SJSA1 (cell line): ENCODE measurements at places on chromosomes 16 and 17.

DNA sequence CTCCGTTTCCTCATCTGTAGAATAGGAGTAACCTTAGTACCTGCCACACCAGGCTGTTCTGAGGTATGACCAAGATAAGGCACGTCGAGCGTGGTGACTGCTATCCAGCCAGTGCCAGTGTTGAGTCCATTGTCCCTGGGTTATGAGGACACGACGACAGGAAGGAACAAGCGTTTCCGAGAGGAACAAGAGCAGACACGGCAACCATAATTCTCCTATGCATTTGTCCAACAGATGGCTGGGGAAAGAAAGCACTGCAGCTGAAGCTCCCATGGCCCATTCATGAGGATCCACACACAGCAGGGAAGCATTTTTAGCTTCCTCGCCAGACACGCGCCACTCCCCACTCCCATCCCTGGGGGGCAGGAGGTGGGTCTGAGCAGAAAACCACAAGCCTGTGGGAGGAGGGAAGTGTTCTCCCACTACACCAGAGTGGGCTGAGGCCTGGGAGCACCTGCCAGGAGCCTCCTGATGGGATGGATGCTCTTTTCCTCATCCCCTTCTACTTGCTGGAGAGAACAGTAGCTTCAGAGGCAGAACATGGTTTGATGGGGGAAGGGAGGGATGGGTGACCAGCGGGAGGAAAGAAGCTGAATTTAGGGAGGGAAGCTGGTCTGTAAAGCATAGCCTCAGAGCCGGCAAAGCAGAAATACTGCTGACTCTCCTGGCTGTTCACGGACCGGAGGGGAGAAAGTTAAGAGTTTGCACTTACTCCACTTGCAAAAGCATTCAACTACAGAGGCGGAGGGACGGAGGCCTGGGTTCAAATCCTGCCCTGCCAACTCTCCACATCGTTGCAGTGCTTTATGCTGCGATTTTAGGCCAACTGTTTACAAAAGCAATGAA, 2.7 kb downstream of the COTL1 start:
- H3K27me3 ChIP-seq: no peaks in the 10 kb centered on the region
- peak overlapping the region; percentile 96 for H3K4me3 ChIP-seq
- no peak for DNase-seq

DNA sequence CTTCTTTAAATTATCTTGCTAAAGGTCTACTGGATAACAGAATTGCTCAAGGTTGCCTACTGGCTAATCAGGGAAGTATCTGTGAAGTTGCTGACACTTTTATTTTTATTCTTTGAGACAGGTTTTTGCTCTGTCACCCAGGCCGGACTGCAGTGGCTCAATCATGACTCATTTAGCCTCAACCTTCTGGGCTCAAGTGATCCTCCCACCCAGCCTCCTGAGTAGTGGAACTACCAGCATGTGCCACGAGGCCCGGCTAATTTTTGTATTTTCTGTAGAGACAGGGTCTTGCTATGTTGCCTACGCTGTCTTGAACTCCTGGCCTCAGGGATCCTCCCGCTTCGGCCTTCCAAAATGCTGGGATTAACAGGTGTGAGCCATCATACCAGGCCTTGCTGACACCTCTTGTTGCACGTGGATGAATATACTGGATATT, 43.1 kb downstream of the GLG1 start:
- H3K36me3 ChIP-seq: 0 out of 2 replicates have a peak, but pooled peaks cover 6% of the 10 kb centered on the region
- H3K27me3 ChIP-seq: no peaks in the 10 kb centered on the region
- DNase-seq: no peak
- no peak overlapping the region for H3K4me3 ChIP-seq
- H3K4me1 ChIP-seq: peaks cover 8% of the 10 kb centered on the region; the same call in 1 of the 2 replicates
- H3K27ac ChIP-seq: no peak overlapping the region

DNA sequence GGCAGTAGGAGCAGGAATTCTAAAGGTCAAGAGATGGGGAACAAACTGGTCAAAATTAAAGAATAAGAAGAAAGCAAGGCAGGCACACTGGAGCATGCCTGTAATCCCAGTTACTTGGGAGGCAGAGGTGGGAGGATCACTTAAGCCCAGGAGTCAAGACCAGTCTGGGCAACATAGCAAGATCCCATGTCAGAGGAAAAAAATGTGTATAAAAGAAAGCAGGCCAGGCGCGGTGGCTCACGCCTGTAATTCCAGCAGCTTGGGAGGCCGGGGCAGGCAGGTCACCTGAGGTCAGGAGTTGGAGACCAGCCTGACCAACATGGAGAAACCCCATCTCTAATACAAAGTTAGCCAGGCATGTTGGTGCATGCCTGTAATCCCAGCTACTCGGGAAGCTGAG, 43.9 kb downstream of the ZNF207 start:
- no peaks in the 10 kb centered on the region for H3K4me1 ChIP-seq
- no peaks in the 10 kb centered on the region for H3K27me3 ChIP-seq
- H3K36me3 ChIP-seq: no peaks in the 10 kb centered on the region
- no peak overlapping the region for H3K4me3 ChIP-seq
- no peak for DNase-seq

- peak overlapping the region; percentile 11; the same call in 1 of the 2 replicates for H3K27ac ChIP-seq
- no peaks in the 10 kb centered on the region for H3K27me3 ChIP-seq
- H3K4me1 ChIP-seq: peaks cover 56% of the 10 kb centered on the region
Measured at GRCh38 chr17:57869617-57870282, 19.9 kb upstream of the MRPS23 start.

- no peak overlapping the region for H3K27ac ChIP-seq
- H3K36me3 ChIP-seq: no peaks in the 10 kb centered on the region
- H3K4me1 ChIP-seq: peaks cover 5% of the 10 kb centered on the region; the same call in 1 of the 2 replicates
- no peak overlapping the region for H3K4me3 ChIP-seq
- no peaks in the 10 kb centered on the region for H3K27me3 ChIP-seq
Measured at GRCh38 chr16:53922807-53923571, 219.0 kb downstream of the FTO start.

GRCh38 chr17:58043221-58044181, 36.5 kb upstream of the SRSF1 start:
- 0 out of 2 replicates have a peak, but pooled peaks cover 3% of the 10 kb centered on the region for H3K4me1 ChIP-seq
- H3K4me3 ChIP-seq: no peak overlapping the region
- H3K27me3 ChIP-seq: peaks cover 50% of the 10 kb centered on the region

DNA sequence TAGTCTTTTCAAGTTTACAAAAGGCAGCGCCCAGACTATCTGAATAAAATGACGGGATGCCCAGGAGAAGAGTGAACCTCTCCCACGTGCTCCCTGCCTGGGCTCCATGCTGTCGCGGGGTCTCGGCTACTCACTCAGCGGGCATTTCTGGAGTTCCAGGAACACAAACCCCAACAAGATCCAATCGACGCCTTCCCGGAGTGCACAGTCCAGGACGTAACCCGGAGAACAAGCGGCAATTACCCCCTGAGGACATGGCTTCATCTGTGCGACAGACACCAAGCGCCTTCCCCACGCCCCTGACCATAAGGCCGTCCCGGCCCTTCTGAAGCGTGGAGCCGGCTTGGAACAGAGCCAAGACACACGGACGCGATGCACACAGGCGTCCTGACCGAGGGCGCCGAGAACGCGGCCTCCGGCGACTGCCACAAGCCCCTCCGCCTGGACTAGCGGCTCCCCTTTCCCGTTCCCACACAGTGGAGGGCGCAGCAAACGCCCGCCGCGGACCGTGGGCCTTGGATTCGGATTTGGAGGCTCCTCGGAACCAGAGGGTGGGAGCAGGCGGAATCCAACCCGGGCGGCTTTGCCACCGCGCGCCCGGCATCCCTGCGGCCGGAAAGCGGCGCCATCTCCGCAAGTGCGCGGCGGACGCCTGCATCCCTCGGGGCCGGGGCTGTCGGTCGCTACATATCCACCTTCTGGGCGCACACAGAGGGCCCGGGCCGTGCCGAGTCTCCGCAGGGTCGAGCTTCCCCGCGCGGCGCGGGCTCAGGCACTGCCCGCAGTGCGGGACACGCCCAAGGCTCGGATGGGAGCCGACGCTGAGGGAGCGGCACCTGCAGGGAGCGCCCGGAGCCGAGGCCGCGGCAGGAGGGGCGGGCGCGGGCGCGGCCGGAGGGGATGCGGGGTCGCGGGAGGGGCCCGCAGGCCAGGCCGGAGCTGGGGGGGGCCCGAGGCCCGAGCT, 725 bp downstream of the ABCA3 start:
- peak; percentile 30 for DNase-seq
- H3K36me3 ChIP-seq: no peaks in the 10 kb centered on the region
- peaks cover 73% of the 10 kb centered on the region for H3K27me3 ChIP-seq
- no peak overlapping the region for H3K27ac ChIP-seq
- H3K4me1 ChIP-seq: peaks cover 18% of the 10 kb centered on the region

GRCh38 chr17:33260638-33261037, 32.5 kb downstream of the ASIC2 start:
- H3K27me3 ChIP-seq: no peaks in the 10 kb centered on the region
- no peaks in the 10 kb centered on the region for H3K4me1 ChIP-seq
- H3K36me3 ChIP-seq: no peaks in the 10 kb centered on the region
- H3K4me3 ChIP-seq: no peak overlapping the region

DNA sequence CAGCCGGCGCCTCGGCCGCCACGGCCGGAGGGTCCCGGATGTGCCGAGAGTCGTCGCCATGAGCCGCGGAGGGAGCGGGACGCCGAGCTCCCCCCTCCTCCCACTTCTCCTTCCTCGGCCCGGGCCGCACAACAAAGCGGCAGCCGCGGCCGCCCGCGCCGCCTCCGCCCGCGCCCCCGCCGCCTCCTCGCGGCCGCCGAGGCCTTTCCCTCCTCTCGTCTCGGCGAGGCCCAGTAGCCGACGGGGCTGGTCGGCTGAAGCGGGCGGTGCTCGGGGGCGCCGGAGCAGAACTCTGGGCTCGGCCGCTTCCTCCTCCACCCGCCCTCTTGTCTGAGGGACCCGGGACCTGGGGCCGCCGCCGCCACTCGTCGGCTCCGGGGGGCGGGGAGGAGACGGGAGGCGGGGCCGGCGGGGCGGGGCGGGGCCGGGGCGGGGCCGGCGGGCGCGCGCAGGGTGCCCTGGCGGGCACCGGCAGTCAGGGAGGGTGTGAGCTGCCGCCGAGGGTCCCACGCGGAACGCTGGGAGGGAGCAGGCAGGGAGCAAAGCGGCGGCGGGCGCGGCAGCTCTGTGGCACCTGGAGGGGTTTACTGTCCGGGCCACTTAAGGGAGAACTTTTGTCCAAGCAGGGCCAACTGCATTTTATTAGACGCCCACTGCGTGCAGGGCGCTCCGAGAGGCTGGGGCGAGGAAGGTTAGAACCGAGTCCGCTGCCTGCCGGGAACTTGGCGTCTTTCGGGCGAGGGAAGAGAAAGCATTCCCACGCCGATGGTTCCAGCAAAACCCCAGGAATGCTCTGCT, at the start of gene SMURF2:
Gene SMURF2 (minus strand): TSS at position 332 of the 798 bp plus-strand sequence. CDS start 427 bp downstream, outside the sequence.
- DNase-seq: peak; percentile 89
- H3K36me3 ChIP-seq: peaks cover 19% of the 10 kb centered on the region
- peaks cover 54% of the 10 kb centered on the region for H3K4me1 ChIP-seq
- peak within 1 kb of the TSS; percentile 88 for H3K27ac ChIP-seq
- peak within 1 kb of the TSS; percentile 100 for H3K4me3 ChIP-seq

DNA sequence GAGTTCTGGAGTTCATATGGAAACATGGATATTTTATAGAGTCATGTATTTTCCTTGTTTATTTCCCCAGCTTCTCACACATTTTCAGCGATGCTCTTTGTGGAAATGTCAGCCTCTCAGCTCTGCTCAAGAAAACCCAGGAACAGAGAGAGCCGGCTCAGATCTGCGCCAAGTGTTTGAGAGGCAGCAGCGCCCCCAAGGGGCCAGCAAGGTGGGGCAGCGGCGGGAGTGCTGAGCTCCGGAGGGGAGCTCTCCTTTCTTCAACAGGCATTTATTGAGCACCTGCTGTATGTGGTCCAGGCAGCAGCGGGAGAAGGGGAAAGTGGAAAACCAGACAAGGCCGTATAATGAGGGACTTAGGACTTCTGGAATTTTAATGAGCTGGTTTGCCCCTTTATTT, 421.1 kb upstream of the C16orf82 start:
- DNase-seq: no peak
- H3K36me3 ChIP-seq: no peaks in the 10 kb centered on the region
- H3K4me3 ChIP-seq: no peak overlapping the region
- H3K4me1 ChIP-seq: no peaks in the 10 kb centered on the region
- H3K27me3 ChIP-seq: 0 out of 2 replicates have a peak, but pooled peaks cover 2% of the 10 kb centered on the region
- H3K27ac ChIP-seq: no peak overlapping the region

DNA sequence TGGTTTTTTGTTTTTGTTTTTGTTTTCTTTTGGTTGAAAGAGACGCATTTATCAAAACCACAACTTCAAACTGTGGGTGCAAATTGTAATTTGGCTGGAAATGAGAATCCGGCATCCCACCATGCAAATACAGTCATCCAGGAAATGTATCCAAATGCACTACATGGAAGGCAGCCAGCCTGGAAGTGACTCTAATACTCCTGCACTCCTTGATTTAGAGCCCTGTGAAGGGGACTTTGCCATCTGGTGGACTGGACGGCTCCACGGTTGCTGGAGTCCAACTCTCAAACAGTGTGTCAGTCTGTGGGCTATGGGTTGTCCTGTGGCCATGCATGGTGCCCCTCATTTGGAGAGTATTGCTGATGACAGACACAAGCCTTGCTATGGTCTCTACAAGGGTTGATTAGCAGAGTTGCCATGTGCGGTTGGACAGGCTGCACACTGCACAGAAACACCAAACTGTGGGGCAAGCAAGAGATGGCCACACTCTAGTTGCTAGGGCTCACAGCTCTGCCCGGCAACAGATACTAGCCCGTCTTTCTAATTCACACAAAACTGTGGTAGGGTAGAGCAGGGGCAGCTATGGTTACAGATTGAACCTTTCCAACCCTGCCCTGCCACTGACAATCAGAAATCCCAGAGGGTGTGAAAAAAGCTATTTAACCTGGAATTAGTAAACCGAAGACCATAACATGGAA, 62.4 kb downstream of the VAT1L start:
- no peak overlapping the region for H3K4me3 ChIP-seq
- H3K4me1 ChIP-seq: peaks cover 14% of the 10 kb centered on the region
- H3K27me3 ChIP-seq: no peaks in the 10 kb centered on the region
- DNase-seq: no peak

- no peaks in the 10 kb centered on the region for H3K27me3 ChIP-seq
- DNase-seq: no peak
- H3K36me3 ChIP-seq: peaks cover 18% of the 10 kb centered on the region
- peaks cover 9% of the 10 kb centered on the region for H3K4me1 ChIP-seq
Measured at GRCh38 chr16:27231692-27232060, 28.4 kb downstream of the KDM8 start.

- no peaks in the 10 kb centered on the region for H3K36me3 ChIP-seq
- no peak overlapping the region for H3K27ac ChIP-seq
- peaks cover 5% of the 10 kb centered on the region for H3K4me1 ChIP-seq
- H3K4me3 ChIP-seq: no peak overlapping the region
- no peaks in the 10 kb centered on the region for H3K27me3 ChIP-seq
Measured at GRCh38 chr17:12744298-12744697, 45.0 kb upstream of the ARHGAP44 start.

DNA sequence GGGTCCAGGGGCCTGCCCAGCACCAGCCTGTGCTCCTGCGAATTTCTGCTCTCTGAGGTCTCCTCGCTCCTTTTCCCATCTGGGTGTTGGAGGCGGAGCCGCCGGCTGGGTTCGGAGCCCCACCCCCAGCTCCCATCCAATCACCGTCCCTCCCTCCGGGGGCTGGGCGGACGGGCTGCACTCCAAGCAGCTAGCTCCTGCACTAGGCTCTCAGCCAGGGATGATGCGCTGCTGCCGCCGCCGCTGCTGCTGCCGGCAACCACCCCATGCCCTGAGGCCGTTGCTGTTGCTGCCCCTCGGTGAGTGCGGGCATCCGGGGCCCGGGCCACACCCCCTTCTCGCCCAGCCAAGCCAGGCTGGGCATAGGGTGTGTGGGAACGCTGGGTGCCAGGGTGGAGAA, at the start of gene NRN1L:
Gene NRN1L (plus strand): TSS at position 202 of the 400 bp plus-strand sequence. CDS start 19 bp downstream, at position 221.
- no peaks in the 10 kb centered on the region for H3K4me1 ChIP-seq
- no peak within 1 kb of the TSS for H3K27ac ChIP-seq
- DNase-seq: no peak
